ENCODE measurements at places on chromosomes 1 and 21.

DNA sequence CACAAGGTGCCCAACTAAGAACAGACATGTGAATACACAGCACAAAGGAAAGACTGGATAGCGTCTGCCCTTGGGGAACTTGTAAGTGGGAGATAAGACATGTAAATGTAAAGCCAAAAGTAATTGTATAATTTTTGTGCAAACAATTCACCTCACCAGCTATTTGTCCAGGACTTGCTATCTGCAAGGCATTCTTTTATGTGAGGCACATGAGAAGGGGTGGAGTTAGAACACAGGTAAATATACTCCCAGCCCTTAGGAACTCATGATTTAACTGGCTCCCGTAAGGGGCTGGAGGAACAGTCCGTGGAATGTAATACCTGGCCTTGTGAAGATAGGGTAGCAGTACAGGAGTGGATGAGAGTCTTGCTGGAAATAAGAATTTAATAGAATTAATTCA, 61.3 kb downstream of the CDK18 start:
- DNase-seq, result no peak

DNA sequence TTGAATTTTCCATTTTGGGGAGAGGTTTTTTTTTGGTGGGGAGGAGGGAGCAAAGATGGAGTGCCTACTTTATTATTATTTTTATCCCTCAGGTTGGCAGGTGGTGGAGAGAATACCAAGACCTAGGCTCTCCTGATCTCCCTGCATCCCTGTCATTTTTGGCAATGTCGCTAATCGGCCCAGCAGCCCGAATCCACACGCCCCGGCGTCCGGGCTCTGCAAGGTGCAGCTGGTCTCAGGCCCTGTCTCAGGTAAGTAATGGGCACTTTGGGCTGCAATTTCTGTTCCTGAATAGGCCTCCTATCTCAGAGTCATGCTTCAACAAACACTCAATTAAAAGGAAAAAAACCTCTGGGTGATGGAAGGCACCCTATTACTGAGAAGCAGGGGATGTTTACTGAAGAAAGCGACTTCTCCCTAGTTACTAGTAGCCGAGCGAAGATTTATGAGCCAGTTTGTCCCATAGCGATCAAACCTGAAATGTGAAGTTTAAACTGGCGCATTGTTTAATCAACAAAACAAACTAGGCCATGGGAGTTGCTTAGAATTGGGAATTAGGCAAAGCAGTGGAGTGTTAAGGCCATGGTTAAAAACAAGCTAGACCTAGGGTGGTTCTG, 137.8 kb downstream of the RWDD3 start:
- DNase-seq, result no peak

DNA sequence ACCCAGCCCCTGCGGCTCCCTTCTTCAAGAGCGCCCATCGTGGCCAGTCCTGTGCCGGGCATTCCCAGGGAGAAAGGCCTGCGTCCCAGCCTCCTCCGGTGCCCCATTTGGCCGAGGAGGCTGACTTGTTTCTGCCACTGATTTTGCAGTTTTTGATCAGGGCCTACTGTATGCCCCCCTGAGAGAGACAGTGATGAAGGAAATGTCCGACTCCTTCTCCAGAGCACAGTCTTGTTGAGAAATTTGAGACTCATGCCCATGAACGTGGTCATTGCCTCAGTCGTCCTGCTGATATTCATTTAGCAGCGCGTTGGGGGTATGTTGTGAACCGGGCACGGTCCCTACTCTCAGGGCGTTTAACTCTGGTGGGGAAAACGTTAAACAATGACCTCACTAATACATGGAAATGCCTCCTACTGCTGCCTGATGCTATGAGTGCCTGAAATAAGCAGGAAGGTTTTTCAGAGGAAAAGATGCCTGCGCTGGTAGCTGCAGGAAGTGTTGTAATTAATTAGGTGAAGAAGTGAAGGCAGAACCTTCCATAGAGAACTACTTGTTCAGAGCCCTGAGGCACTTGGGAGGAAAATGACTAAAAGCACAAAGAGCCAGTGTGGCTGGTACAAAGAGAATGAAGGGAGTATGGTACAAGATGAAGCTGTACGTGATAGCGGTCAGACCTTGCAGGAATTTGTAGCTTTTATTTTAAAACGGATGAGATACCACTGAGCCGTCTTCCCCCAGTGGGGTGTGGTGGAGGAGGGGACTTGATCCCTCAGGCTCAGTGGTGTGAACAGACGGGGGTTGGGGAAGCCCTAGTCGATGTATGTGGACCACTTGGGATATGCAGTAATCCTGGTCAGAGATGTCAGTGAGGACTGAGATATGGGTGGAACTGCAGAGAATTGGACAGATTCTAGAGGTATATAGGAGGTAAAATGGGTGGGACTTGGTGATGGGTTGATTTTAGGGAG, 730 bp downstream of the ZCCHC17 start:
- DNase-seq, result no peak

- no peak for DNase-seq
Observed at GRCh38 chr1:8462371-8462892, 144.5 kb downstream of the SLC45A1 start.

- no peak for DNase-seq
Observed at GRCh38 chr1:232590744-232591082, 39.2 kb downstream of the SIPA1L2 start.

DNA sequence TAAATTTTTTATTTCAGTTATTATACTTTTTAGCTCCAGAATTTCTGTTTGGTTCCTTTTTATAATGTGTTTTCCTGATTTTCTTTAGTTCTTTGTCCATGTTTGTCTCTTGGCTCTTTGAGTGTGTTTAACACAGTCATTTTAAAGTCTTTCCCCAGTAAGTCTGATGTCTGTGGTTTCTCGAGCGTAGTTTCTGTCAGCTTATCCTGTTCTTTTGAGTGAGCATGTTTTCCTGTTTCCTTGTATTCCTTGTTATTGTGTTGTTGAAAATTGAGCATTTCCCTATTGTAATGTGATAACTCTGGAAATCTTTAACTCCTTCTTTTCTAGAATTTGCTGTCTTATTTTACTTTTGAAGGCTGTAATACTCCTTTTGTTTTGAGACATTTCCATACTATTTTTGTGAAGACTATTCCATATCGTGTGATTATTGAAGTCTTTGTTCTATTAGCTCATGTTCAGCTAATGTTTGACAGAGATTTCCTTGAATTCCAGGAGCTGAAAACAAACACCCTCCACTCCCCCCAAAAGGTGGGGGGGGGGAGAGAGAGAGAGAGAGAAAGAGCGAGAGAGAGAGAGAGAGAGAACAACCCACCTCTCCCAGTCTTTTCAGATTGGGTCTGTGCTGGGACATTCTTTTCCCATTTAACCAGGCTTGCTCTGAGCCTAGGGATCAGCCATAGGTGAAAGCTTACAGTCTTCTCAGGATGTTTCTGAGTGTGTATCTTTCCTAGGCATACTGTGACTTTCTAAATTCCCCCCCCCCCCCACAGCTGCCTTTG, 38.3 kb downstream of the SDCCAG8 start:
- no peak for DNase-seq

GRCh38 chr1:101262630-101263348, 26.0 kb downstream of the S1PR1 start:
- DNase-seq, result no peak

DNA sequence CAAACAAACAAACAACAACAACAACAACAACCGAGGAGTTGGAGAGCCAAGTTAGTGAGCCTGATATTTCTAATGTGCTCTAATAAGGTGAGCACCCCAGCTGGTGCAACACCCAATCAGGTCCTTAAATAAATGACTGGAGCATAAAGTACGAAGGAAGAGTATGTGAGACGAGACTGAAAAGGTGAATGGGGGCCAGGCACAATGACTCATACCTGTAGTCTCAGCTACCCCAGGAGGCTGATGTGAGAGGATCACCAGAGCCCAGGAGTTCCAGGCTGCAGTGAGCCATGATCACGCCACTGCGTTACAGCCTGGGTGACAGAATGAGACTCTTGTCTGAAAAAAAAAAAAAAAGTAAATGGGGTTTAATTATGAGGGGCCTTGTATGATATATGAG, 152.0 kb upstream of the ZRANB2 start:
- DNase-seq, result no peak

DNA sequence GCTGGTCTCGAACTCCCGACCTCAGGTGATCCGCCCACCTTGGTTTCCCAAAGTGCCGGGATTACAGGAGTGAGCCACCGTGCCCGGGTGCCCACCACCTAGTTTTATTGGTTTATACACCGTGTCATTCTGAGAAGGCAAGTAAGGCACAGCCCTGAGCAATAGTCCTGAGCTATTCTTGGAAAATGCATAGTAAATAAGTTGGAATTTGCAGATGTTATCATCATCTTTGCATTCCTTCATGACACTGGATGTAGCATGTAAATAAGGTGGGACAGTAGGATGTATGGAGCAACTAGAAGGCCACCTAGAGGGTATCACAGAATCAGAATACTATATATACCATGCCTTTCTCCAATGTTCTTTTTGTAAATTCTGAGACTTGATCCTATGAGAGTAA, 11.0 kb downstream of the TOR1AIP2 start:
- DNase-seq, result no peak
